K562 (cell line): ENCODE measurements at places on chromosomes 7 and 10. TPM values are rescaled to one million over a fixed set of nuclear protein-coding genes. Genes with fewer than 3 reads are reported as not detected.
A peak's percentile ranks its signal among the peaks of the same experiment; 100 is the strongest.

GRCh38 chr10:63692220-63692896 is 171.2 kb downstream of the REEP3 start:
- no peak for DNase-seq

DNA sequence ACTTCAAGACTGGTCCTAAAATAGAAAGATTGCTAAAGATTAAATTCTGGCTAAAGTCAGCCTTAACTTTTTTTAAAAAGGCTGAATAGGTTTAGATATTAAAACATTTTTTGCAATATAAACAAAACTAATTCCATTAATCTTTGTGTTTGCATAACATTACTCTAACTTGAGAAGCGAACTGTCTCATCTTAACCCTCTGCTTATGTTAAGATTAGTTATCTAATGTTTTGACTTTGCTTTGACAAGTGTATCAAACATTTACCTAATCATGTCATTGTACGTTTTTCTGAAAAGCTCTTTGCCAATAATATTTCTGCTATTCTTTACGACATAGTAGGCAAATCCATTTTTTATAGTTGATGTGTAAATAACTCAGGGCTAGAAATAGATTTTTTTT is 68.0 kb downstream of the ITIH5 start:
- no peak for DNase-seq

DNA sequence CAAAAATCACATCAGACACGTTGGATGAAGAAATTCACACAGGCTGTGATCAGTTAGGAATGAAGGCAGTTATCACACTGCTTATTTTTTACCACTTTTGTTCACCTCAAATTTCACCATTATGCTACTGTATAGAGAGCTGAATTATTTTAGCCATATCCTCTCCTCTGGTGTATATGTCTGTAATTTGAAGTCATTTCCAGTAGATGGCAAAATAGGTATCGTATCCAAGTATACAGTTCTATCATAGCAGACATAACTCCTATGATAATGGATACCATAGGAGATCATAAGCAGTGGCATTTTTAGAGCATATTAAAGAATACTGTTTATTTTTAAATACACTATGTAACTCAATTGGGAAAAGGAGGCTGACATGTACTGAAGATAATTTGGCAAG is 909.7 kb downstream of the DNAJB9 start:
- no peak for DNase-seq

- DNase-seq, result peak; percentile 76
Measured at GRCh38 chr7:129635300-129636029, 23.9 kb downstream of the NRF1 start.

DNAJC2 gene
- 82.9 and 92.1 TPM in 2 replicates for total RNA-seq
